ENCODE measurements at places on chromosomes 16 and 17.

DNA sequence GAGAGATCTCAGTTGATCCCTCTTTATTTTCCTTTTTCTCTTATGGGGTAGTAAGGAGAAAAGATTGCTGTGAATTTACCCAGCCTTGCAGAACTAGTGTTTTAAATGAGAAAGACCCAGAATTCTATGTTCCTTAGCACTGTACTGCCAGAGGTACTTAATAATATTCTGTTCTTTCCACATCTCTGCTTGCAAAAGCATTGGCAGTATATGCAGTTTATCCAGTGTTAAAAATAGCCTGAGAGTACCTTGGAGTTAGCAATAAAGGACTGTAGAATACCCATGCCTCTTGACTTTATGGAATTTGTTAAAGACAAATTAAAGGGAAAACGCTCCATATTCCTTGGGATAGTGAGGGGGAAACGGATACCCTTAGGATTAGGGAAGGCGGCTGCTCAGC lies 11.9 kb downstream of the SLC7A6 start:
- DNase-seq = no peak

DNA sequence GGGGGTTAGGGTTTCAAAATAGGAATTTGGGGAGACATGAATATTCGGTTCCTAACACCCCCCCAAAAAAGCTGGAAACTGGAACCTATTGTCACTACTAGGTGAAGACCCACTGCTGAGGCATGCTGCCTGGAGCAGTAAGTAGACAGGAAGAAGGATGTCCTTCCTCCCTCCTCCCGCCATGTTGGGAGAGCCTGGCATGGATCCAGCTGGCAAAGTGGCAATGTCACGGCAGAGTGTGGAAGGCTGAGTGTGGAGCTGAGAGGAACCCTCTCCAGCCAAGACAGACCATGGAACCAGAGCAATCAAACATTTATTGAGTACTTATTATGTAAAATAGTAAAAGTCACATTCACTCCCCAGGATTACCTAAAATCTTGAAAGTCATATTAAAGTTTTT lies 49.0 kb downstream of the CCDC182 start:
- no peak for DNase-seq

GRCh38 chr17:62800585-62800984 lies 7.5 kb downstream of the MARCHF10 start:
- DNase-seq = peak; percentile 41

- DNase-seq = no peak
These were observed 2.8 kb upstream of the SOCS3 start for GRCh38 chr17:78362671-78363070.

DNA sequence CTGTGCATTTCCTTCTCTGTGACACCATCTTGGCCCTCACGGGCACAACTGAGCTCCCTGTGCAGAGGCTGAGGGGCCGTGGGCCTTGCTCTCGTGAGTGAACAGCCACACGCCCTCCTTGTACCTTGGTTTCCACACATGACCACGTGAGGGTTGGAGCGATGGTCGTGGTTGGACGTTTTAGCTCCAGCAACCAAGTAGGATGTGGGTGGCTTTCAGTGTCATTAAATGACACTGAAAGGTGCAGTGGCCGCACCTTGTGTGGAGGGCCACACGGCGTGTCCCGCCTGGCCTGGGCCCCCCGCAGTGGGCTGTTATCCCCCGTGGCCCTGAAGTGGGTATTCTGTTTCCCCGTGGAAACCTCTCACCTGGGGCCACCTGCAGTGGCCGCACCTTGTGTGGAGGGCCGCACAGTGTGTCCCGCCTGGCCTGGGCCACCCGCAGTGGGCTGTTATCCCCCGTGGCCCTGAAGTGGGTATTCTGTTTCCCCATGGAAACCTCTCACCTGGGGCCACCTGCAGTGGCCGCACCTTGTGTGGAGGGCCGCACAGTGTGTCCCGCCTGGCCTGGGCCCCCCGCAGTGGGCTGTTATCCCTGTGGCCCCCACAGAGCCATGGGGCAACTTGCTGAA lies 28.2 kb downstream of the ACSF3 start:
- no peak for DNase-seq

DNA sequence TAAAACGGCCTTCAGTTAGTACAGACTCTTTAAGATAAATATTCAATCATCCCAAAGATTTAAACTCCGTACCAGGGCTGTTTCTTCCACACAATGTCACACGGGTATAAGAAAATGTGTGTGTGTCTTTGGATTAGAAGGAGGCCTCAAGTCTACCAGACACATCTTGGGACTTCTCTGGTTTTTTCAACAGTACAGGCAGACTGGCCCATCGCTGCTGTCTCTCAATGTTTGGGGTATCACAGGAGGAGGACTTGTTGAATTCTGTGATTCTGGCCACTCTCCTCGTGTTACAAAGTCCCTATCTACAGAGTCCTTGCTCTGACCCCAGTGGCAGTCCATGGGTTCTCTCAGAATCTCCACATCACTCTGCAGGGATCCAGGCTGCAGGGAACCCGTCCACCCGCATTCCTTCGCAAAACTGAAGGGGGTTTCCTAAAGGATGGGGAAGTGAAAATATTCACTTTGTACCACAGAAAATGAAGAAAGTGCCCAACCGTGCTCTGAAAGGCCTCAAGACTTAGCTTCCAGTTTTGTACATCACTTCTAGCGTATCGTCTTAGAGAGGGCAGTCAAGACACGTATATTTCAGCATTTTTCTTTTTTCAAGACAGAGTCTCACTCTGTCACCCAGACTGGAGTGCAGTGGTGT lies 373.2 kb downstream of the NPIPA8 start:
- no peak for DNase-seq

DNA sequence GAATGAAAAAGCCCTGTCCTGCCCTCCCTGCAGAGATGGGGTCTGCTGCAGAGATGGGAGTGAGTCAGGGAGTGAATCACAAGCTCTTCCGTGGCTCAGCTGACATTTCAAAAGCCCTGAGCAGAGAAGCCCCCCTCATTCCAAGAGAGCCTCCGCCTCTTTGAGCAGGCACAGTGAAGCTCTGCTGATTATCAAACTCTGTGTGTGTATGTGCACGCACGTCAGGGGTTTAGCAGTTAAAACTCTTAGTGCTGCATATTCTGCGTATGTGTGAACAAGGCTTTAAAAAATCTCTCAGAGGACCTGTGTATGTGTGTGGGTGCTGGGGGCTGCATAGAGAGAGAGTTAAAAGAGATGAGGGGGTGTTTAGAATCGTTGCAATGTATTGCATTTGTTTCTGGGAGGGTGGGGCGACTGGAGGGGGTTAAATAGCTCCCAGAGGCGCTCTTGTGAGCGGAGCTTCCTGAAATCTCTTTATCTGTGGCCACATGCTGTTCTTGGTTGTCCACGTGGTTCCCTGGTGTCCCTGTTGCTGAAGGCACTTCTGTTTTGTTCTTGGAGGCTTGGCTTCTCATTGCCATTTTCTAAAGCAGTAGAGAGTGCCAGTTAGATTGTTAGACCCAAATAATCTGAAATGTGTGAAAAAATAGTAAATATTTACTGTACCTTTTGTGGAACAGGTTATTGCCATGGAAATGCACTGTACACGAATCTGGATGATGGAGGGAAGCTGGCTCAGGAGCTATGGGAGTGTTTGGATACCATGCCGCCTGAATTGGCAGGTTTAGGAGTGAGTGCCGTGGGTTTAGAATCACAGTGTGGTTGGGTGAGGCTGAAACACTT lies 116.6 kb downstream of the PRKCB start:
- no peak for DNase-seq

DNA sequence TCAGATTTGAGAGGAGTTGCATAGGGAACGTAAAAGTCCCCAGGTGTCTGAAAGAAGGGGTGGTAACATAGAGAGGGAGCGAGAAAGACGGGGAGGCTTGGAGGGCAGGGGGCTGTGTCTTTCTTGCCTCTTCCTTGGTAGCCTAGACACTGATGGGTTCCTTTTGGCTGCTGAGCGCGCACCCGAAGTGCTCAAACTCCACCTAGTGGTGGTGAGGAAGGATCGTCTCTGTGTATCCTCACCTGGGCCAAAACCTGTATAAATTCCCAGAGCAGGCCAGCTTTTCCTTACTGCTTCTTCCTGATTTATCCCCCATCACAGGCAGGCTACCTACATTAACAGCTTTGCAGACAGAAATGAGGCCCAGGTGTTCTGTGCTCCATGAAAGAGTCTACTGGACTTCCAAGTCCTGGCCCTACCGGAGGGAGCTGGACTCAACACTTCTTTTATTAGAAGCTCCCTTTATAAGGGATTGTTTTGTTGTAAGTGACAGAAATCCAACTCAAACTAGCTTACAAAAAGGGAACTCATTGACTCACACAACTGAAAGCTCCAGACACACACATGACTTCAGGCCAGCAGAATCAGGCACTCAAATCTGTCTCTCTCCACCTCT lies 5.5 kb upstream of the SLC25A35 start:
- peak; percentile 51 for DNase-seq

DNA sequence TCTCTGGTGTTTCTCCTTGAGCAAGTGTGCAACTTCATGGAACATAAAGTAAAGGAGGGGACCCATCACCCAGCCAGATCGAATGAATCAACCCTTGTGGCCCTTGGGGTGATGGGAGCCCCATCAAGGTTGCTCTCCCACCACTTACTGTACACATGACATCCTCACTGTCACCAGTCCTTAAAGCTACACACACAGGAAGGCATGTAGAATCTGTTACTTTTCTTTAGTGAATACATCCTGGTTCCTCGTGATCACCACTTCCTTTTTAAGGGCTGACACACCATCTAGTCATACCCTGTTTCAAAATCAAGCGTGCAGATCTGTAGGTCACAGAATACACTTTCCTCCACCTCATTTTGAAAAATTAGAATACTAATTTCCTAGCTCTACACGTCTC lies 22.6 kb upstream of the MPHOSPH6 start:
- DNase-seq = no peak

GRCh38 chr17:50798424-50799288 lies 31.3 kb upstream of the ANKRD40CL start:
- DNase-seq = no peak

GRCh38 chr16:3637371-3637923 lies 17.0 kb upstream of the DNASE1 start:
- no peak for DNase-seq

DNA sequence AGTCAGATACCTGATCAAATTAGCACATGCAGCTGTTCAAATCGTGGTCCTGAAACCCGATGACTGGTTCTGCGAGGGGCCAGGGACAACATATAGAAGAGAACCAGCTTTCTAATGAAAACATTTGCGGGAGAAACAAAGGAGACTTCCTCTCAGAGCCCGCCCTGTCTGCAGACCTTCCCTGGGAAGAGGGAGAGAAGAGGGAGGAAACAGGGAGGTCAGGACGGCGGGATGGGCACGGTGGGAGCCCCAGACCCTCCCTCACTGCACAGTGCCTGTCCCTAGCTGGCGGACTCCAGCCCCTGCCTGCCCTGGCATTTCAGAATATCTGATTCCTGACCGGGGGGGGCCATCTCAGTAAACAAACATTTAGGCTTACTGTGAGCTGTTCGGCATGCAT lies 317.3 kb downstream of the FOXL1 start:
- no peak for DNase-seq

DNA sequence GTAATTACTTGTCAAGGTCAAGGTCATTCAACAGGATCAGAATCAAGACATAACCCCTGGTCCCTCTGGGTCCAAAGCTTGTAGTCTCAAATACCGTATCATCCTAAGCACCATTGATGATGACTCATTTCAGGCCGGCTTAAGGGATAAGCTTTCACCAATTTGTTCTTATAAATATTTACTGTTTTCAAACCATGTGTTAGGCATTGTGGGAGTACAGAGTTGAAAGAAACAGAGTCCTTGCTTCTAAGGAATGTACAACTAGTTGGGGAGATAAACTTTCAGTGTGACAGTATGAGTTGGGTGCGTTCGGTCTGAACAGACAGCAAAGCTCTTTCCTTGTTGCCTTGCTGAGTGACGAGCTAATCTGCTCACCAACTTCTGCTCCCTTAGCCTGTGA lies 183.5 kb upstream of the MAF start:
- DNase-seq = no peak

GRCh38 chr17:50909765-50910605 lies 43.8 kb upstream of the TOB1 start:
- no peak for DNase-seq

DNA sequence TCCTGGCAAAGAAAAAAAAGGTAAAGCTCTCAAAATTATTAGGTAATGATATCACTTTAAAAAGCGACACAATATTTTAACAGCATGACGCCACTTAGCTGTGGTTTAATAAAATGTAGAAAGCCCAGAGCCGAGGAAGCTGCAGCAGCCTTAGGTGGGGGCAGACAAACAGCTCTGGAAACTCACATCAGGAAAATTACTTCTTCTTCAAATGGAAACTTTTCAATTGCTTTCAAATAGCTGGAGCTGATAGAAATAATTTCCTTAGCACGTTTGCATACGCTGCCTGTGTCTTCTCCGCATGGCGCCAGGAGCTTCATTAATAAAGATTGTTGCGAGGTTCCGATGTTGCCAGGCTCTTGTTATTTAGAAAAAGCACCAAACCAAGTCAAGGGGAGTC lies 835.3 kb upstream of the EEF2KMT start:
- DNase-seq = no peak

DNA sequence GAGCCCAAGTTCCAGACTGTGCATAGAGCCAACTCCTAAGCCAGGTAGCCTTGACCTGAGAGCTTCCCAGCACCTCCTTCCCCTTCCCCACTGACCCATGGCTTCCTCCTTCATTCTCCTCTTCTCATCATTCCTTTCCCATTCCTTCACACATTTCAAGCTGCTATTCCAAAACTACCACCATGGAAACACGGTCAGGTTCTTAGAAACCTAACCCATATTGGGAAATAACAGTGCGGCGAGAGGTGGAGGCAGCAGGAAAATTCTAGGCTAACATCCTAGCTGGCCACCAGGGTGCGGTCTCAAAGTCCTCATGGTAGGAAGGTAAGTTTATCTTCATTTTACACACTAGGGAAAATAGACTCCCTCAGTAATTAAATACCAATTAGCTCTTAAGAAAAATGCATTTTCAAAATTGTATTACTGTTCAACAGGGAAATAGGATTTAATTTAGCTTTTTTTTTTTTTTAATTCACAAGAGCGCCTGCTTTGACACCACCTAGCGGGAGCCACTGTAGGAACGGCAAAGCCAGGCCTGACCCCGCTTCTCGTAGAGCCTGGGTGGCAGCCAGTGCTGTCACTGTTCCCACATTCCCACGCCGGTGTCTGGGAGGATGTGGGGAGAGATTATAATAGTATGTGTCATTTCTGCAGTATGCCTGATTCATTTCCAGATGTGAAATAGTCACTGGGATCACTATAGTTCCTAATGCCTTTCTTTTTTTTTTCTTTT lies 14.0 kb upstream of the SPHK1 start:
- DNase-seq = no peak

- DNase-seq = no peak
These were observed 23.9 kb upstream of the NLK start for GRCh38 chr17:28018439-28019070.

- no peak for DNase-seq
These were observed 702 bp downstream of the PHF23 start for GRCh38 chr17:7238420-7239090.
